Stimulated activated CD4-positive, alpha-beta T cell treated with anti-CD3 and anti-CD28 coated beads, Interleukin-1b, Interleukin-23, amount 100 ng/mL, for 24 hours (primary cell): ENCODE measurements at places on chromosomes 4 and X.

DNA sequence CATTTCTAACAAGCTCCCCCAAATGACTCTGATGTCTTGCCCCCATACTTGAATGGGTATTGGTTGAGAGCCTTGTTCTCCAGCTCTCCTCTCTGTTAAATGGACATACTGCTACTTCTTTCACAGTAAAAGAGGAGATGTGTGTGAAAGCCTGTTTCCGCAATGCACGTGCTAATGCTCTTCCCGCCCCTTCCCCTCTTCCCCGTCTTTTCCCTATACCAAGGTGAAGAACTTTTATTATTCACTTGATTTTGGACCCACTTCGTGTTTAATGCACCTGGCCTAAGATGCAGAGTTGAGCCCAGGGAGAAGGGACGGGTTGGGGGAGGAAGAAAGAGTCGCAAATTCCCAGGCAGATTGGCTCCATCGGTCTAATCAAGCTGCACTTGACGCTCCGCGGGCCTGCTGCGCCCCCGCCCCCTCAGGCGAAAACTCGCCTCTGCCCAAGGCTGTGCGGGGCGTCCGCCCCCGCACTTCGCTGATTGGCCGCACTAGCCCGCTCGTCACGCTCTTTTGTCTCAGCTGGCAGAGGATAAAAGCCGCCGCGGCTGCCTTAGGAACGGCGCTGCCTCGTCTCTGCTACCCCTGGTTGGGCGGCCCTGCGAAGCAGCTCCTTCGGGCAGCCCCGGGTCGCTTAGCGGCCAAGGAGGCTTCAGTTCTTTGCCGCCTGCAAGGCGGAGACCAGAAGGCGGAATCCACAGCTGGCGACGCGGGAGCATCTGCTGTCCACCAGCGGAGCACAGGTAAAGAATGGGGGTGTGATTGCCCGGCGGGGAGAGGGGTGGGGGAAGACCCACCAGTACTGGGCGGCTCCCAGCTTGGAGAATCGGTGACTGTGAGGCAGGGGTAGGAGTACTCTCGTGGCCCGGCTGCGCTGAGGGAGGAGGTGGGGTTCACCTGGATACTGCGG is at the start of gene ZCCHC12:
TSS of gene ZCCHC12 (plus strand) at position 562 of the 910 bp plus-strand sequence. CDS start 1,421 bp downstream, outside the sequence.
- no peak for DNase-seq

GRCh38 chrX:115713460-115713859 is 152.5 kb downstream of the PLS3 start:
- no peak for DNase-seq

DNA sequence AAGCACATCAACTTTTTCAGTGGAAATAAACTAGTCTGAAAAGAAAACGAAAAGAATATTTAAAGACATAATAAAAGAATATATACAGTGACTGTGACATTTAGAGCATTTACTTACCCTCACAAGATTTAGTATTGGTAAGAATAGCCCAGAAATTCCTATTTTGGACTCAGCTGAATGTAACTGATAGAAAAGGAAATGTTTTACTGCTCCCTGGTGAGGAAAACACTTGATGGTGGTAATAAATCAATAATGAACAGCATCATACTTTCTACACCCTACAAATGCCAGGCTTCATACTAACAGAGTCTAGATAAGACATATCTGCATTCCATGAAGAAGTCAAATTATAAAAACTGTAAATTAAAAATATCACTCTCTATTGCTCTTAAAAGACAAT is 753.5 kb upstream of the PCDH10 start:
- no peak for DNase-seq

- DNase-seq, result no peak
These were observed 241.7 kb upstream of the TLL1 start for GRCh38 chr4:165631208-165631894.

DNA sequence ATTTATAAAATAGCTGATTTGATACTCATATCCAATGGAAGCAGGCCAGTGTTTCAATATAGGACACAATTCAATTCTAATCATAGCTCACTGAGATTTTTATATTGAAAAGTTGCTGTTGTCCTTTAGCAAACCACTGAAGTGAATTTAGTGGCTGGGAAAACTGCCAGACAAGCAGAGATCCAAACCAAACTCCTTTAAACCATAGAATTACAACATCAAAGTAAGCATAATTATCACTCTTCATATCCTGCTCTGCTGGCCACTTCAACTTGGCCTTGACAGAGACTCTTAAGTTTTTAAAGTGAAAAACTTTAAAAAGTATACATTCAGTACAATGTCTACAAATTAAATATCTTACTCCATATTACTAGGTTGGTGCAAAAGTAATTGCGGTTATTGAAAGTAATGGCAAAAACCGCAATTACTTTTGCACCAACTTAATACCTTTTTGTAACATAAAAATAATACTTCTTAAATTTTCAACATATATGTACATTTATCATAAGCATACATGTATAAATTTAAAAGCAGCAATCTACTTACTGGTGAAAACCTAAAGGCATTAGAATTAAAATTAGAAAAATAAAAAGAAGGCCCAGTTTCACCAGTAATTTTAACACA is 433.0 kb downstream of the PCDH10 start:
- no peak for DNase-seq
